Mesenchymal stem cell (in vitro differentiated cells and primary cell): ENCODE measurements at places on chromosomes 7 and 10.

- no peak for DNase-seq
Observed at GRCh38 chr7:48058990-48059389, 23.6 kb downstream of the C7orf57 start.

DNA sequence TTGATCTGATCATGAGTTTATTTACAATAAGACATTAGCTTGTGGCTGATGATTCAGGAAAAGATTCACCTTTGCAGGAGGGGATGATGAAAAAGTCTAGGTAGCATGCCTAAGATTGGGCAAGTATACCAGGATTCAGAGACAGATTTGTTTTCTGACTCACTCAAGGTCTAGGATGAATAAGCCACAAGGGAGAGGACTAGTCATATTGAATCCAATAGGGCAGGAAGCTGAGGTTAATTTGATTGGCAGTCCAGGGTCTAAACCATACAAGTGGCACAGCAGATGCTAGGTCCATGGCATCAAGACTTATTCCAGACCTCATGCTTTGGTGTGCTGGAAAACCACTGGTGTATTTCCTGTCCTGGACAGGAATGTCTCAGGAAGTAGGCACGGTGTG is 1133.4 kb downstream of the XPNPEP1 start:
- DNase-seq = peak; percentile 72

DNA sequence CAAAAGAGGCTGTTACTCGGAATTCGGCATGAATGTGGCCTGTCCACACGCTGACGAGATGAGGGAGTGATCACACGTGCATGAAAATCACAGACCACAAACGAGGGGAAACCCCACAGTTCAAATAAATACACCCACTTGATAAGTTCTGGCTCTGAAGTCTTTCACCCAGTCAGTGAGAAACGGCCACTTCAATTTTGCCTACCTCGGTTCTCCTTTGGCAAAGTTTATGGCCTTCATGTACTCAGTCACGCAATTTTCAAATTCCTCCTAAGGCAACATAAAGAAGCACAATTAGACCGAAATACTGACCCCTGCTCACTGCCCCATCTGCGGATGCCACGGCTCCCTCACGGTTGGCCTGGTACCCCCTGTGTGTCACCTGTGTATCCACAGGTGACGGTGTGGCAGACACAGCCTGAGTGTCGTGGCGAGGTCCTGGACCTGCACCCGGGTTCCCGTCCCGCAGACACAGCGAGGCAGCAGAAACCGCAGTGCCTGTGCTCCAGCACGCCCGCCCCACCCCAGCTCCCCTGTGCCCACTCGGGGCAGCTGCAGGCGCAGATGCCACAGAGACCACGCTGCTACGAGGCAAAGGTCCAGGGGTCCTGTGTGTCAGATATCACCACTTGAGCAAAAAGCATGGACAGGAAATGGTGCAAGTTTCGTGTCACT is 1.4 kb downstream of the CFAP46 start:
- no peak for DNase-seq

DNA sequence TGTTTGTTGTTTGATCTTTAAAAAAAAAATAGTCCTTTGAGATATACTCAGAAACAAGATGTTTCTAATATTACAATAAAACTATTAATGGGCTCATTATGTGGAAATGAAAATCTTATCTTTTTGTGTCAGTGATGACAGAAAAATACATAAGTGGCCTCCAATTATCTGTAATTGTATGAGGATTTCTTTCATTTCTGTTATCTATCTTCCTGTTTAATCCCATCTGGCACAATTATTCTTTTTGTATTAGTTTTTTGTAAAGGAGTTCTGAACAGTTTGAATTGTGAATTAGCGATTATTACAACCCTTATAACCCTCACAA is 270.8 kb downstream of the BBS9 start:
- DNase-seq = no peak

DNA sequence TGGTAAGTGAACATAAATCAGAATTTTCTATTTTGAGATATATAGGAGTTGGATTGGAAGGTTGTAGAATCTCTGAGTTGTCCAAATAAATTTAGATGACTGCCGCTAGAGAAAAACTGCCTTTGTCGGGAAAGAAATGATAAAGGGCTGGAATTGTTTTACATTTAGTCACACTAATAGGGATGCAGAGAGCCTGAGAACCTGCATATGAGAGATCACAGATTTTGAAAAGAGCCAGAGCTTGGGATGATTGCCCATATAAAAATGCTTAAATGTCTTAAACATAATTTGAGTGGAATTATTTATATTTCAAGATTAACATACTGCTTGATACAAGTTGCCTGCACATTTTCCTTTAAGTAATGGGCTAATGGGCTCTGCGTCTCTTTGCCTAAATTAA is 660.5 kb downstream of the NRG3 start:
- no peak for DNase-seq

GRCh38 chr7:151309311-151309710 is 32.3 kb upstream of the NUB1 start:
- peak; percentile 59 for DNase-seq

DNA sequence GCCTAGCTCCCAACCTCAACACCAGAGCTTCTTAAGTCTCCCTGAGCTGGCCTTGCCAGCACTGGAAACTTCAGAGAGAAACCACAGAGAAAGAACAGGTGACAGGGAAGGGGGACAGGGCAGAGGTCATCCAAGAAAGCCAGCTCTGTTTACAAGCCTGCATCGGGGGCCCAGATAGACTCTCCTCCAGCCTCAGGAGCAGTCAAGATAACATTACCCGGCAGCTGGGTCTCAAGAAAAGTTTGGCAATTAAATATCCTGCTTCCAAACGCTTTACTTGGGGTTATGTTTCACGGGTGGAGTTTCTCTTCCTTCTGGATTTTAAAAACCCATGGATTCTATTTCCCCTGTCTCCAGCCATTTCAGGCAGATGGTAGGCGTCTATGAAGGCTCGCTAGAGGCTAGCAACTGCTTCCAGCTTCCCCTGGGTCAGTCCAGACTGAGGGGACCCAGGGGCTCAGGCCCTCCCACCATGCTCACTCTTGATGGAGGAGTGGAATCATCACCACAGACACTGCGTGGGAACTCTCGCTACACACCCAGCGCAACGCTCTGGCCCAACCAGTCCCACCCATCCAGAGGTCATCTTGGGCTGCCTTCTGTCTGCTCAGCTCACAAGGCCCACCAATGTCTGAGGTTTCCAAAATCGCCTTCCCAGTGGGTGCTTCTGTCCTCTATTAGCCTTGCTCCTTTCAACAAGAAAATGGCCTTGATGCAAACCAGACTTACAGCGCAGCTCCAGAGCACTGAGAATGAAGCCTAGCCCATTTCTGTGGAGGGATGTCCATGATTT is 48.8 kb downstream of the SH3PXD2A start:
- no peak for DNase-seq

DNA sequence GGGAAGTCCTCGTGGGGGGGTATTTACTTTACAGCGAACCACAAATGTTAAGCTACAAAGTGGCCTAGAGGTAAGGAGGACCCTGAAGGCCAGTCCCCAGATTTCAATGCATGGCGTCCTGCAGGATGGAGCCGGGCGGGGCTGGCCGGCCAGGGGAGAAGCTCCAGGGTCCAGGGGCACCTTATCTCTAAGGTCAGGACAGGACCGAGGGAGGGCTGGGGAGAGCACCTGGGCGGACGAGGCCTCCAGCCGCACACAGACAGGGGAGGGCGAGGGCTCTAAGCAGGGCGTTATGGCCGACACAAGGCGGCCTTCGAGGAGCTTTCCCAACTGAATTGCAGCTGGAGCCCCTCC is 96.4 kb upstream of the DIP2C start:
- DNase-seq = no peak

- DNase-seq = no peak
Observed at GRCh38 chr7:91045606-91046005, 218.6 kb upstream of the FZD1 start.

DNA sequence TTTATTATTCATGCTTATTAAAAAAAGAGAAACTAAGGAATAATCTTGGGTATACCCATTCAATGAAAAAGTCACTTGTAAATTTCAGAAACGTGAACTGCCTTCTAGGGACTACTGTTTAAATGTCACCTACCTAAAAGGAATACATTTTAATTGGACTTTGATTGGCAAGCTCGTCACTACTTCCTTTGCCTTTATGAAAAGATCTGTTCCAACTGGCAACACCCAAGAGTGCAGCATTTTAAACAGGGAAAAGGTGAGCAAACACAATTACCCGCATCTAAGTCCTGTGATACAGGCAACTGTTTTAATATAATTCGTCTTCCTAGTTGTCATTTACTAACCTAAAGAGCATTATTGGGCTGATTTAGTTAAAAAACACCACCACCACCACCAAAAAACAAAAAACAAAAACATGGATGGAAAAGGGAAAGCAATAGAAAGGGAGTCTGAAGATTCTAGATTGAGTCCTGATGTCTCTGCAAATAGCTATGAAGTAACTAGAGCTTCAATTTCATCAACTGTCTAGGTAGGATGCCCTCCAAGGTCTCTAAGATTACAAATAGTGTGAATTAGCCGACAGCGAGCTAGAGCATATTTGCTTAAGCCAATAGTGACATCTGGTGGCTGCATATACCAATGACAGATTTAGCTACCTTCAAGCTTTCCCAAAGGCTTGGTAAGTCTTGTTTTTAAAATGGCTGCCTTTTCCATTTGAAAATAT is 33.8 kb upstream of the ICA1 start:
- DNase-seq = peak; percentile 82

DNA sequence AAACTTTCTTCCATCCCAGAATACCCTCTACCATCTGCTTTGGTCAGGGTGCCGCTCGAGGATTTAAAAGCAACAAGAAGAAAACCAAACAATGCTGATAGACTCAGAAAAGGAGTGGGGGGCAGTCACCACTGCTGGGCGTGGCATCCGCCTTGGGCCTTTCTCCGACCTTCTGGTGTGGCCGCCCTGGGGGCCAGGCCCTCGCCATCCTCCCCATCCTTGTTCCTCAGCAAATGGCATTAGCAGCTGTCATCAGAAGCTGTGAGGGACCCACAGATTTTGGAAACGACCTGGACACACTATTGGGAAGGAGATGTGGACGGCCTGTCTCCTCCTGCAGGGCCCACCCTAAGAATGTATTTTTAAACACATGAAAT is 4.0 kb downstream of the ZNF511 start:
- no peak for DNase-seq
